WERI-Rb-1 (cell line): ENCODE measurements at places on chromosomes 1 and 21.

DNA sequence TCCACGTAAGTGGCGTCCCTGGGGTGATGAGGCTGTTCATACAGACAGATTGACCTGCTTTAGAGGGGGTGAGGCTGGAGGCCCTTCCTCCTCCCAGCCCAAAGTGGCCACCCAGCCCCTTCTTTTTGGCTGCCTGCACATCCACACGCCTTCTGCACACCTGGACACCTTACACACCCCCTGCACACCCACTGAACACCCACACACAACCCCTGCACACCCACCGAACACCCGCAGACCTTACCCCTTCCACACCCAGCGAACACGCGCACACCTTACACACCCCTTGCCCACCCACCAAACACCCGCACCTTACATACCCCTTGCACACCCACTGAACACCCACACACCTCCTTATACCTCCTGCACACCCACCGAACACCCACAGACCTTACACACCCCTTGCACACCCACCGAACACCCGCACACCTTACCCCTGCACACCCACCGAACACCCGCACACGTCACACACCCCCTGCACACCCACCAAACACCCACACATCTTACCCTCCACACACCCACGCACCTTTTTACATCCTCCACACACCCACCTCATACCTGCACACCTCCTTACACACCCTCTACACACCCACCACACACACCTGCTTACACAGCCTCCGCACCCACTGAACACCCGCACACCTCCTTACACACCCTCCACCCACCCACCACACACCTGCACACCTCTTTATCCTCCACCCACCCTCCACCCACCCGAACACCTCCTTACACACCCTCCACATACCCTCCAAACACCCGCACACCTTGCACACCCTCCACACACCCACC is 37.7 kb downstream of the COQ8A start:
- DNase-seq = no peak

DNA sequence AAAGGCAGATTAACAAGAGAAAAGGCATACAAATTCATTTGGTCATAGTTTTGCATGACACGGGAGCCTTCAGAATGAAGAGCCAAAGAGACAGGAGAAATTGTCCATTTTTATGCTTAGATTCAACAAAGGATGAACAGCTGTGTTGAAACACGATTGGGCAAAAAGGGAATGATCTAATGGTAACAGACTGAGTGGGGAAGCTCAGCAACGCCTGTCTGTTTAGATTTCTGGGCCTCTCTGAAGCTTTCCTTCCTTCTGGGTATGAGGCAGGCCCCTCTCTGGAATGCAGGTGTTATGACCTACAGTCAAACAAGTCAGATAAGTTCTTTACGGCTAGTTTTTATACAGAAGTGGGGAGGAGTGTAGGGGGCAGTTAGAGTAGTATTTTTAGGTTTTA is 154.6 kb downstream of the RGS7 start:
- no peak for DNase-seq

DNA sequence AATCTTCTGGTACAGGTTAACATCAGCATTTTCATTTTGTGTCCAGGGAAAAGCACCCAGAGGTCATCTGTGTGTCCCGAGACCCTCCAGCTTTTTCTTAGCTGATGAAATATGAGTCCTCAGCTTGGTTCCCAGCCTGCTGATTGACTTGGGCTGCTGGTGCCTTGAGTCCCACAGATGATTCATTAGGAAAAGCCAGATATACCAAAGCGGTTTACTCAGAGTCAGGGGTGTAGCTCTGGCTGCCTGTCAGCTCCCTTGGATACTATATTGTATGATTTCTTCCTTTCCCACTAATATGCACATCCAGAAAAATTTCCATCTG is 43.7 kb upstream of the MAB21L3 start:
- no peak for DNase-seq

DNA sequence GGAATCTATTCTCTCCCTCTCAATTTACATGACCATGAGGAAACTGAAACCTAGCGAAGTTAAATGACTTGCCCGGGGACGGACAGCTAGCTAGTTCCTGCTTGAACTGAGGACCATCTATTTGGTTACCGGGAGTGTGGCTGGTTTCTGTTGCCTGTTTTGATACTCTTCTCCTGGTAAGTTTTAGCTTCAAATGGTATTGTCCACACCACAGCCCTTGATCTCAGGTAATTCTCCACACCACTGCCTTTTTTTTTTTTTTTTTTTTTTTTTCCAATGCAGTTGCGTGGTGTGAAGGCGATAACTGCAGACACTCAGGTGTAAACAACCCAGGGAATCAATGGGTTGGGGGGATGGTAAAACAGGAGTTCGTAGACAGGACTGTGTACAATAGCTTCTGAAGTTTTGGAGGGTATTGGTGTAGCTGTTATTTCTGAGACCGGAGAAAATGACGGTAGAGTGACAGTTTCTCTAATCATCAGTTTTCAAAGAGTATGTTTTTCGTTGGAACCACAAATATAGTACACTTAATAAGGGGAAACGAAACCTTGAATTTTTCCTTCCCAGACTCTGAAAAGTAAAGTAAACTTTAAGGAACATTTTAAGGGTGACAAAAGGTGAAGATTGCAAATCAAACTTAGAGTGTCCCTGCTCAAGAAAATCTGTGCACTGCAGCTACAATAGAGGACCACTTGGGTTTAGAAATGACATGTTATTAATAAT is 125.3 kb upstream of the CACYBP start:
- no peak for DNase-seq
